CD4-positive, alpha-beta T cell treated with Interleukin-17A for 1 hour (primary cell): ENCODE measurements at places on chromosomes 12 and 14.

DNA sequence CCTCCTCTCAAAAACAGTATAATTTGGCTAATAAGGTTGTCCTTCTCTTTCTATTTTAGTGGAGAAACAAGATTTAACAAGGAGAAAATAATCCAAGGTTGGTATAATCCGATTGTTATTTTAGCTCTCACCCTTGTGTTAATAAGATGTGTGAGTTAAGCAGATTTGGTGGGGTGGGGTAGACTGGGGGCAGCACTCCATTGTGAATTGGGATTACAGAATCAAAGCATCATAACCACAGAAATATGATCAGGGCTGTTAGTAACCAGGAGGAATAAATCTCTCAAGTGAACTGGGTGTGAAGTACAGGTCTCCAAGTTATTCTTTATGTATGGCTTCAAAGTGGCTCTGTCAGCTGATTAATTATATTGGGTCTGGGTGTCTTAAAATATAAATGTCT, 10.2 kb downstream of the TIGAR start:
- DNase-seq = no peak

- no peak for DNase-seq
Observed at GRCh38 chr14:54137614-54137961, 181.0 kb upstream of the BMP4 start.

GRCh38 chr12:7731486-7731885, 15.7 kb downstream of the CLEC4C start:
- no peak for DNase-seq

GRCh38 chr12:2035431-2036055, 17.2 kb upstream of the CACNA1C start:
- DNase-seq = no peak

- DNase-seq = no peak
Observed at GRCh38 chr12:123010681-123011080, 30.2 kb downstream of the ARL6IP4 start.

GRCh38 chr12:104219361-104219892, 3.8 kb downstream of the TXNRD1 start:
- DNase-seq = no peak

DNA sequence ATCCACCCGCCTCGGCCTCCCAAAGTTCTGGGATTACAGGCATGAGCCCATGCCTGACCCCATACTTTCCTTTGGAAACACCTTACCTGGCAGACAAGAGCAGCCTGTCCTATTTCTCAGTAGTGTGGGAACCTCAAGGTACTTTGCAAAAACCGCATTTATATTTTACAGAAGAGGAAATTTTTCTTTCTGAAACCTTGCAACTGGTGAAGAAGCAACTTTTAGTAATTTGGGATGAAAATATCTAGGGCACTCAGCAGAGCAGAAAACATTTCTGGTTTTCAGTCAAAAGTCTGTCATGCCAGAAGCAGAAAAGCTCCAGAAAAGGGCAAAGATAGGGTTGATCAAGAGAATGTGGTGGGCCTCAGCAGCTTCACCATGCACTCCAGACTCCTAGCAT, 21.2 kb downstream of the HVCN1 start:
- DNase-seq = no peak

- DNase-seq = peak; percentile 53
Observed at GRCh38 chr12:51926718-51927117, 19.4 kb downstream of the ACVRL1 start.

DNA sequence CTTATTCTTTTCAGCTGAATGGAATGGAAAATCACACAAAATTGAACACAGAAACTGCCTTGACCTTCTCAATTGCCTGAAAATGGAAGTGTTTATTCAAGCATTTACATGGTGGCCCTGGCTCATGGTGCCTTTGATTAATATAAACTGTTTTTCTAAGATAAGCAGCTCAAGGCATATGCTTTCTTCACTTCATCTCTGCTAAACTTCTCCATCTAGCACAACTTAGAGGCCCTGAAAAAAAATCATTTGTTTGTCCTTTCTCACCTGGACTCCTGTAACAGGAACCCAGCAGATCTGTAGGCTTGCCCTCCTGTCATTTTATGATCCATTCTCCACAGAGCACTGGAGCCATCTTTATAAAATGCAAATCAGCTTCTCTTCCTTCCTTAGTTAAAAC, 117.5 kb upstream of the KRR1 start:
- no peak for DNase-seq

DNA sequence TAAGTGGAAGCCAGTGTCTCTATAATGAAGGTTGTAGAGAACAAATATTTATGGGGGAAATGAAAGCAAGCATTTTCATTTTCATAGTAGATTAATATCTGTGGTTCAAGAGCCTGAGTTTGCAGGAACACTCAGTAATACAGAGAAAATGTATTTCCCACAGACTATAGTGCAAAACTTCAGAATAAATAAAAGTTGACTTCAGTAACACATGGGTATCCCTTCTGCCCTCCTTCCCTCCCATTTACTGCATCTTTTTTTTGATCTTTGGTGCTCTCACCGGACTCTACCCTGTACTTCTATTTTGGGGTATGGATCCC, 75.3 kb upstream of the AMN1 start:
- no peak for DNase-seq

- no peak for DNase-seq
Observed at GRCh38 chr14:21093769-21094681, 4.4 kb downstream of the ZNF219 start.

DNA sequence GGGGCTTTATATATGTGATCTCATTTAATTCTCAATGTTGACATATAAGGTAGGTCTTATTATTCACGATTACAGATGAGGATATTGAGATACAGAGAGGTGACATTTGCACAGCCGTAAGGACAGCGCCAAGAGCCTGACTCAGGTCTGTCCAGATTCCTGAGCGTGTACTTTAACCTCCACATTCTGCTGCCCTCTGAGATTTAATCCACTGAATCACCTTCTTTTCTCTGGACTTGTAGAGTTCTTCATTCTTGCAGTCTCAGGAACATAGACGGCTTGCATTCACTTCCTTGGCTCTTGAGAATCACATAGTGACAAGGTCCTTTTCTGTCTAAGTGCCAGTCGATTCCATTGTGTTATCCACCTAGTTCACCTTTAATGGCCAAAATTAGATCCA, 141.0 kb upstream of the ARHGAP5 start:
- DNase-seq = no peak

- no peak for DNase-seq
Observed at GRCh38 chr14:104726600-104727451, 2.8 kb downstream of the ADSS1 start.

- no peak for DNase-seq
Observed at GRCh38 chr12:117685110-117685926, 283.5 kb downstream of the KSR2 start.

- DNase-seq = no peak
Observed at GRCh38 chr12:121357331-121357730, 5.1 kb upstream of the ANAPC5 start.

GRCh38 chr14:22422238-22422637, 166.8 kb downstream of the DAD1 start:
- no peak for DNase-seq

DNA sequence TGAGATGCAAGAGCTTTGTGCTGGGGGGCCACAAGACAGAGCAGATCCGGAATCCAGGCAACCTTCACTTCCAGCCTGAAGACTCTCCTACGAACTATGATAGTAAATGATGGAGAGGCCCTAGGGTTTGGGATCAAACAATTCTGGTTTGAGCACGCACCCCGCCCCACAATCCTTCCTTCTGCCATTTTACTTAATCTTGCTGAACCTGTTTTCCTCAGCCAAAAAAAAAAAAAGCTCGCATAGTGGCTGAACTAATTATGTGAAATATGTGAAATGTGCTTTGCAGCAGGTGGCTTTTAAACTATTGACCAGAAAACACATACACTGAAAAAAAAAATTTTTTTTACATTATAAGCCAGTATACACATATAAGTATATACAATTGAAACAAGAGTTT, 667 bp upstream of the ITFG2 start:
- no peak for DNase-seq

- DNase-seq = no peak
Observed at GRCh38 chr14:104168603-104169002, 30.2 kb downstream of the KIF26A start.

GRCh38 chr14:50822501-50823042, 8.4 kb downstream of the NIN start:
- DNase-seq = no peak

DNA sequence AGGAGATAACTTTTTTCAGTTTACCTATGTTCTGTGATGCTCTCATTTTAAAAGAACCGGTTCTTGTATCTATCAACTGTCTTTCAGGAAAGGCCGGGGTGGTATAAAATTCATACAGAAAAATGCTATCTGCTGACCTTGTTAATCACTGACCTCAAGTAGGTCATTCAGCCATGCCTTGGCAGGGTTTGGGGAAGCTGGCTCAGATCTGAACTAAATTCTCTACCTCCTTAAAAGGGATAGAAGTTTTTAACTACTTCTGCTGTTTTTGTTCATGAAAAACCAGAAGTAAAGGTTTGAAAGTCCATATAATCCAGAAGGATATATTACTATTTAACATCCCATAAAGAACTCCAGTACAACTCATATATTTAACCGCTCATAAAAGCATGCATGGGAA, 10.1 kb downstream of the MYRFL start:
- DNase-seq = no peak

DNA sequence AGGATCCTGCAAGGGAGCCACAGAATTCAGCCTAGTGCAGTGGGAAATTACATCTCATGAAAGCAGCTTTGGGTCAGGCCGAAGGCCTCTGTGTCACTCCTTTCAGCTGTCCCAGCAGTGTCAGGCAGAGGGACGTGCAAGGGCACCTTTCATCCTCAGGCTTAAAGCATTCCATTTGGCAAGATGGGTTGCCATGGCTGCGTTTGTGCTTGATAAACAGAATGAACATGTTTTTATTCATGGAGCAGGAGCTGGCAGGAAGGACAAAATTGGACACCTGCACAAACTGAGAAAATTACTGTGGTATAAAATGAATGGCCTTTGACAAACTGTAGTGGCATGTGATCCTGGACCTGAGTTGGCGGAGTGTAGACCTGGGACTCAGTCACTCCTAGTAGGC, 29.4 kb downstream of the ACAD10 start:
- no peak for DNase-seq

DNA sequence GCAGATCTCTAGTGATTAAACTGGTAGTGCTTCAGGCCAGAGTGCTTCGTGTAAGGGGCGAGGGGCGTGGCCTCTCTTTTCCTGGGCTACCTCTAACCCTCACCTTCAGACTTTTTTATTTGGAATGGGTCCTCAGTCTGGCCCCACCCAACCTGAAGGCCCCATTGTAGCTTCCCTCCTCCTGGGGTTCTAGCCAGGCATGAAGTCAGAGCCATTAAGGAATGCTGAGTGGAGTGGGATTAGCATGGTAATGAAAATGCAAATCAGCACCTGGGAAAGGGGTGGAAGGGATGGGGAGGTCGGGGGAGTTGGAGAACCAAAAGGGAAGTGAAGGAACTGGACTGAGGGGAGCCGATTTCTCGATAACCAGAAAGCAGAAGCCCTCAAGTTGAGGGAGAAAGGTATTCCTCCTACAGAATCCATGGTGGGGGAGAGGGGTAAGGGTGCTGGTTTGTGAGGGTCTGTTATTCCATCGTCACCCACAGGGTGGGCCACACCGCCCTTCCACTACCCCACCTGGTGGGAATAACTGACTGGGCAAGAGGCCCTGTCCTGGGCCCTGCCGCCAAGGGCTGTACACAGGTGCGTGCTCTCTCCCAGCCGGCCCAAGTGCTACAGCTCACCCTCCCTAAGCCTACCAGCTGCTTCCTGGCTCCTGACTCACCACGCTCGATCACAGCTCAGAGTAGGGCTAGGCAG, 14.1 kb downstream of the ZFHX2 start:
- no peak for DNase-seq

- no peak for DNase-seq
Observed at GRCh38 chr14:95946867-95947266, 70.2 kb downstream of the TUNAR start.

- DNase-seq = no peak
Observed at GRCh38 chr14:99356031-99356608, 84.1 kb upstream of the BCL11B start.

GRCh38 chr12:110699591-110700445, 10.9 kb upstream of the HVCN1 start:
- no peak for DNase-seq

- no peak for DNase-seq
Observed at GRCh38 chr12:104154286-104154685, 16.3 kb upstream of the NFYB start.

- DNase-seq = no peak
Observed at GRCh38 chr14:99764222-99764706, 28.9 kb upstream of the EML1 start.

DNA sequence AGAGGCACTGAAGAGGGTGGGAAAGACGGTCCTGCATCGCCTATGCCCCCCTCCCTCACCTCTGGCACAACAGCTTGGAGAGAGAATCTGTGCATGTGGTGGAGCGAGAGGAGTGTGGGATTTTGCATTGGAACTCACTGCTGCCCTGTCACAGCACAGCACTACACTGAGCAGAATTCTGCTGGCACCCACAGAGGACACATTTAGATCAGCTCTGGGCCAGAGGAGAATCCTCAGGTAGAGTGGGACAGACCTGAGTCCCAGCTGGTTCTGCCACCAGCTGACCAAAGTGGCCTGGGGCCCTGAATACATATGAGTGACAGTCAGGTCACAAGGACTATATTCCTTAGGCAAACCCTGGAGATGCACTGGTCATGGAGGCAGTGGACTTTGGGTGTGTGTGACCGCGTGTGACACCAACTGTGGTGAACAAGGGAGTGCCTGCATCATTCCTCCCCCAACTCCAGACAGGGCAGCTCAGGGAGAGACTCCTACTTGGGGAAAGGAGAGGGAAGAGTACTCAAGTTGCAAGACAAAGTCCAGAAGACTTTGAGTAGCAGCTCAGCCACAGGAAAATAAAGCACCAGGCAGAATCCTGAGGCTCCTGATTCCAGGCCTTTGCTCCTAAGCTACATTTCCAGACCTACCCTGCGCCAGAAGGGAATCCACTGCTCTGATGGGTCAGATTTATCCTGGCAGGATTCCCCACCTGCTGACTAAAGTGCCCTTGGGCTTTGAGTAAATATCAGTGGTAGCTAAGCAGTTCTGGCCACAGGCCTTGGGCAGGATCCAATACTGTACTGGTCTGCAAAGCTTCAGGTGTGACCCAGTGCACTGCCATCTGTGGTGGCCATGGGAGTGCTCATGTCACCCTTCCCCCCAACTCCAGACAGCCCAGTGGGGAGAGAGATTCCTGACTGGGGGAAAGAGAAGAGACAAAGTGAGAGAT, 10.6 kb upstream of the ACOT1 start:
- no peak for DNase-seq

DNA sequence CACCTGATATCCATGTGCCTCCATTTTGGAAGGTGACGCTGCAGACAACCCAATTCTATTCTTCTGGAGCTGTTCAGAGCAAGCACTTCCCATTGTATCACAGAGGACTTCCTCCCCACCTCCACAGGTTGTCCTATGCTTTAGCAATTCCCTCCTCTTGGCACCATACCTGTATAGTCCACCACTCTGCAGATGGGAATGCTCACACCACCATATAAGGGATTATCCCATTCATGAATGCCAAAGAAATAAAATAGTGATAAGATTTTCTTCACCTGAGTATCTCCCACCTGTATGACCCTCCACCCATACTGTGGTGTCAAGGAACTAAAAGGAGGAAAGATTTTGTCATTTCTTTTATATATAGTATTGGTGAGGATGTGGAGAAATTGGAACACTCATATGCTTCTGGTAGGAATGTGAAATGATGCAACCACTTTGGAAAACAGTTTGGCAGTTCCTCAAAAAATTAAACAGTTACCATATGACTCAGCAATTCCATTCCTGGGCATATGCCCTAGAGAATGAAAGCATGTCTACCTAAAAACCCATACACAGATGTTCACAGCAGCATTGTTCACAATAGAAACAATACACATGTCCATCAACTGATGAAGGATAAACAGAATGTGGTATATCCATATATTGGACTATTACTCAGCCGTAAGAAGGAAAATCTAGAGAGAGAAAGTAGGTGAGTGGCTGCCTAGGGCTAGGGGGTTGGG, 75.2 kb downstream of the FIGNL2 start:
- no peak for DNase-seq
